ENCODE measurements at places on chromosomes 3 and 15.

DNA sequence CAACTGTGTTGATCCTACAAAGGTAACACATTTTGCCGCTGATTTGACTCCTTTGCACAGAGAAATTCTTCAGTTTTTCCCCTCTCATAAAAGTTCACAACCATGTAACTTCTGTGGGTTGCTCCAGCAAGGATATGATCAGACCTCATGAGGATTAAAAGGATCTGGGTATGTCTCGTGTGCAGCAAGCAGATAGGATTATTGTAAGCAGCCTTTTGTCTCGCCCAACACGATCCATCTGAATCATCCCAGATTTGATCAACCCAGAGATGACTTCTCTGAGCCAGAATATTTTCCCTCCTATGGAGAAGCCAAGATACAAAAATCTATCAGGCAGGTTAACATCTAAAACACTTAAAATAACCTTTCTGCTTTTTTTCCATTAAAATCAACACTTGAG, 12.8 kb upstream of the BNIP2 start:
- no peak for DNase-seq

DNA sequence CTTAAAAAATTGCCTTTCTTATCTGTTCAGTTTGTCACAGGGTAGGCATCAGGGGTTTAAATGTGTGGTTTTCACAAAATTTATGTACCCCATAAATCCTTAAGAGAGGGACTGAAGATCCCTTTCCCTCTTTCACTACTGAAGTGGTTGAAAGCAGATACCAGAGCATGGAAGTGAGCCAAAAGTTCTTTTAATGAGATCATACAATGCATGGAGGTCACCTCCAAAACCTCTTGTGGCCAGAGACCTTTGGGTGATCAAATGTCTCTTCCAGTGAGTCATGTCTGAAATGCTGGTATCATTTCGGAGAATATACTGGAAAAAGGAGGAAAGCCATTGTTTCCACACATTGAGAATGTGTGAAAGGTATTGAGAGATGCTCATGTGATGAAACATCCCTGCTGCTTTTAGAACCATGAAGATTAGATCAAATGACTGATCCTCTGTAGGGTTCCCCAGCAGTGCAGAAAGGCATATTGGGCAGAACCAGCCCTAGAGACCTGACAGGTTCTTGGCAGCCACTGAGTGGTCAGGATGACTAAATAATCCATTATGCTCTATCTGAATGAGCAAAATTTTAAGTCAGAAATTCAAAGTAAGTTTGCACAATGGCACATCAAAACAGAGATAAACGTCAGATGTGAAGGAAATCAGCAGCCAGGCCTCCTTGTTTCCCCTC, 165.8 kb upstream of the SLC2A2 start:
- peak; percentile 57 for DNase-seq

DNA sequence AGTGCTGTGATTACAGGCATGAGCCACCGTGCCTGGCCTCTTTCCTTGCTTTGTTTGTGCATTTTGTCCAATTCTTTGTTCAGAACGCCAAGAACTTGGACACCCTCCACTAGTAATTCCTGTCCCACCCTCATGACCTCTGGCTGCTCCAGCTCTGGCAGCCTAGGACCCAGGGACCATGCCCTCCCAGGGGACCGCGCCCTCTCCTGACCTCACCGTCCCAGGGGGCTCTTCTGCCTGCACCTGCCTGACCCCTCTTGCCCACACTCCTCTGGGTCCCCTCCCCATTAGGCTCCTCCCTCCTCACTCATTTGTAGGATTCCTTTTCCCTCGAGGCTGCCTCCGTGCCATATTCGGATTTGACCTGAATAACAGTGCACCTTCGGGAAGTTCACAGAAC, 41.1 kb downstream of the FSD2 start:
- no peak for DNase-seq

- DNase-seq, result no peak
Observed at GRCh38 chr3:187069857-187070516, 69.3 kb downstream of the RPL39L start.

- peak; percentile 10 for DNase-seq
Observed at GRCh38 chr3:102532901-102533300, 98.1 kb downstream of the ZPLD1 start.

- no peak for DNase-seq
Observed at GRCh38 chr3:59467476-59467875, 417.7 kb upstream of the CFAP20DC start.

DNA sequence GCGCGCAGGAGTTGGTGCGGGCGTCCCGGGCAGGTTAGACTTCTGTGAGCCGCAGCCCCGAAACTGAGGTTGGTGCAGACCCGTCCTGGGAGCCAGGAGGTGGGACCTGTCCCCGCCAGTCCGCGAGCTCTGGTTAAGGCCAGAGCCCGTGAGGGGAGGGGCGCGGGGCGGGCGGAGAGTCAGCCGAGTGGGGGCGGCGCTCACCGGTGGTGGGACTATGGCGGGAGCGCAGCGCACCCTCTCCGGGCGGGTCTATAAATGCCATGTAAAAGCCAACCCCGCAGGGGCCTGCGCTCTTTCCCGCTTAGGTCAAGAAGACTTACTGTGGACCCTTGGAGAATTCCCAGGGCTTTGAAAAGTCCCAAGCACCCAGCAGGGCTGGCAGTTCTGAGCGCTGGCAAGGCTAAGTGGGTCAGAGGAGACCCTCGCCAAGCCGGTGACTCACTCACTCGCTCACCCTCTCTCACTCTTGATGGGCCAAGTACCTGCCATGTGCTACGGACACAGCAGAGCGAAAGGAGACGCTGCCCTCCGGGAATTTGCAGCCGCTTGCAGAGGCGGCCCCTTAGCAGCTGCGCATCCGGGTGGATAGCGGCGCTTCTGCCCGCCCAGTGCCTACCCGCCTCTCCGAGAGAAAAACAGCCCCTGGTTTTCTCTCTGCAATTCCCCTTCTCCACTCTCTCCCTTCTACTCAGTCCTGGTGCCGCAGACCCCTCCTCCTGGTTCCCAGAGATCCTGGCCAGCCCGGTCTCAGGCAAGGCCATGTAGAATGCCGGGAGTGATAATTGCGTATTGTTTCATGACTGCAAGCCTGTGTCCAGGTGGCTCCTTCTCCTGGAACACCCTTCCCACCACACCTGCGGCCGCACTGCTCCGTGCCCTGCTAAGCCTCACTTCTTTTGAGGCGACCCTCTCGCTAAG, at the start of gene ALDH1L1:
ALDH1L1 (minus strand) TSS at position 110 of the 921 bp plus-strand sequence. CDS start 19,607 bp downstream, outside the sequence.
- DNase-seq, result no peak

- no peak for DNase-seq
Observed at GRCh38 chr15:40252141-40252437, 13.2 kb downstream of the PAK6 start.

GRCh38 chr3:173548261-173548660, 150.7 kb downstream of the NLGN1 start:
- peak; percentile 6 for DNase-seq
